LoVo (cell line): ENCODE measurements at places on chromosomes 5 and 9.
A peak's percentile ranks its signal among the peaks of the same experiment; 100 is the strongest.

DNA sequence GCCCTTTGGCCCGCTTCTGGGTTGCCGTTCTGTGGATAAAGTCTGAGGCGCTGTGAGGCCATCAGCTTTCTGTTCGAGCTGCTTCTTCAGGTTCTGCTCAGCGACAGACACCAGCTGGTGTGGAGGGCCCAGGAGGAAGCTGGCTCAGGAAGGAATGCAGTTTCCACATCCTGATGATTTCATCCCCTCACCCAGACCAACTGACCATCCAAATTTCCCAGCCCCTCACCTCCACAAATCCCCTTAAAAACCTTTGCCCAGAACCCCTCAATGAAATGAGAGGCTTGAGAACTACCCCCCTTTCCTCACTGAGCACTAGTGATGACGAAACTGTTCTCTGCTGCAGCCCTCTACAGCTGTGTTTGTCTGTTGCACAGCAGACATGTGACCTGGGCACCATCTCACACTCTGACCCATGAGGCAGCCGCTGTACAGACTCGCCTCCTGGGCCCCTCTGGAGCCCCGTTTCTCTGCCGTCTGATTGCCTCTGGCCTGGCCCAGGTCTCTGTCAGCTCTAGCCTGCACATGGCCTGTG is 45.4 kb downstream of the SPATA31C2 start:
- no peak for DNase-seq

GRCh38 chr5:28707706-28708105 is 1669.3 kb upstream of the CDH9 start:
- DNase-seq, result no peak

GRCh38 chr9:125854553-125855275 is 107.5 kb downstream of the PBX3 start:
- DNase-seq, result peak; percentile 11

DNA sequence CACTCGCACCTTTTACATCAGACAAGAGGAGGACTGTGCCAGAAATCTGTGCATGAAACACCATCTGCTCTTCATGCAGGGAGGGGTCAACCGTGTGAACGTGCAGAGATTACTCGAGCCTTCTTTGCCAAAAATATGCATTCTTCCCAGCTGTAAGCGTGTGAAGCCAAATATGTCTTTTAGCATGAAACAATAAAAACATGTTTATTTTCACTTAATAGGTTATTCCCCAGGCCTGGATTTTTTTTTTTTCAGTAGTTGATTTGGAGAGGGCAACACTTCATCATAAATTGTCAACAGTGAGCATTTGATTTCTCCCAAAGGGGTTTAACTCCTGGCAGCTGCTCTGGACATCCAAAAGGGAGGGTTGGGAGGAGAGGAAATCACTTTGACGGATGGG is 23.8 kb downstream of the PLAC8L1 start:
- no peak for DNase-seq
